ENCODE measurements at places on chromosomes 6 and 20. TPM values are rescaled to one million over a fixed set of nuclear protein-coding genes. Genes with fewer than 3 reads are reported as not detected.

- no peaks in the 10 kb centered on the region for H3K27me3 ChIP-seq
- no peak overlapping the region for H3K27ac ChIP-seq
- H3K4me1 ChIP-seq: peaks cover 8% of the 10 kb centered on the region
- H3K4me3 ChIP-seq: no peak overlapping the region
- DNase-seq: no peak
Observed at GRCh38 chr6:38350942-38351341, 288.8 kb downstream of the BTBD9 start.

DNA sequence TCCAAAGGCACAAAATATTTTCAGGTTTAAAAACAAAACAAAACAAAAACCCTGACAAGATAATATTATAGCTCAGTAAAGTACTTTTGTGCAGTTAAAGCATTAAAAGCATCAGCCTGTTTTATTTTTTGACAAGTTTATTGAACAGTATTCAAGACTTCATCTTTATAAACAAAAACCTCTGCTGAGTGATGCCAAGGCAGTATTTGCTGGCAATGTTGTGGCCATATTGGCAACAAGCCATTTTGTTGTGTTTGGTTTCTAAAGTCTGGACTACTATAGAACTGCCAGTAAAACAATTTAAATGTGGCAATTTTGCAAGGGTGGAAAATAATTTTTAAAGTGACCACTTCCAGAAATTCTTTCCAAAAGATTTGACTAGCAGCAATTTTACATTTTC lies 15.9 kb downstream of the CPNE1 start:
- peaks cover 1% of the 10 kb centered on the region for H3K36me3 ChIP-seq
- DNase-seq: no peak

GRCh38 chr20:830011-830521 lies 3.4 kb upstream of the FAM110A start:
- no peak overlapping the region for H3K27ac ChIP-seq
- peaks cover 4% of the 10 kb centered on the region for H3K27me3 ChIP-seq
- DNase-seq: no peak
- H3K36me3 ChIP-seq: no peaks in the 10 kb centered on the region
- H3K4me3 ChIP-seq: no peak overlapping the region

The FERMT1 gene
- 9.6 TPM for total RNA-seq

The ENPP5 gene
- total RNA-seq: 5.1 TPM

The ID1 gene
- total RNA-seq: 355 TPM

The GLP1R gene
- total RNA-seq: 0.85 TPM
